ENCODE measurements at places on chromosomes 1 and 21.

DNA sequence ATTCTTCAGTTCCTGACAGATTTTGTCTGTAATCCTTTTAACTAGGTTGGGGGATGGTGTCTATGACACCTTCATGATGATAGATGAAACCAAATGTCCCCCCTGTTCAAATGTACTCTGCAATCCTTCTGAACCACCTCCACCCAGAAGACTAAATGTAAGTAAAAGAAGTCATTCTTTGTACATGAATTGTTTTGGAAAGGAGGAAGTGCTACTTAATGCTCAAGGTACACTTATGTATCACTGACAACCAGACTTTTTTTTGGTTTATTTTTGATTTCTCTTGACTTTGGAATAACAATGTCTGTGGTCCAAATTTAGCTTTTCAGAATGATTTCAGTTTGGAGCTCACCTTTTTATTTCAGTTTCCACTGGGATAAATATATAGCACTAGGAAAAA lies 2.3 kb downstream of the DYRK3 start:
- no peak for DNase-seq

DNA sequence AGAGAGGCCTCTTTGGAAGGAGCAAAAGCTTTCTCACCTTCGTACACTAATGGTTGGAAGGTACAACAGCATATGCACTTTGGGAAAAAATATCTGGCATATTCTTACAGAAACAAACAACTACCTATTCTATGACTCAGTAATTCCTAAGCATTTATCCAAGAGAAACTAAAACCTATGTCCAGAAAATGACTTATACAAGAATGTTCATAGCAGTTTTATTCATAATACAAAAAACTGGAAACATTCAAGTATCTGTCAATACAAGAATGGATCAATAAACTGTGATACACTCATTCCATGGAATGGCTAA lies 8.2 kb downstream of the NBPF1 start:
- DNase-seq, result no peak

- DNase-seq, result no peak
Measured at GRCh38 chr1:221089273-221089672, 210.0 kb downstream of the HLX start.

- no peak for DNase-seq
Measured at GRCh38 chr1:26686795-26687194, 9.0 kb upstream of the ARID1A start.

GRCh38 chr1:243742819-243743218 lies 107.2 kb downstream of the AKT3 start:
- peak; percentile 11 for DNase-seq

- no peak for DNase-seq
Measured at GRCh38 chr1:109948285-109948630, 36.3 kb upstream of the AHCYL1 start.

GRCh38 chr1:44019466-44019948 lies 11.8 kb downstream of the SLC6A9 start:
- no peak for DNase-seq

DNA sequence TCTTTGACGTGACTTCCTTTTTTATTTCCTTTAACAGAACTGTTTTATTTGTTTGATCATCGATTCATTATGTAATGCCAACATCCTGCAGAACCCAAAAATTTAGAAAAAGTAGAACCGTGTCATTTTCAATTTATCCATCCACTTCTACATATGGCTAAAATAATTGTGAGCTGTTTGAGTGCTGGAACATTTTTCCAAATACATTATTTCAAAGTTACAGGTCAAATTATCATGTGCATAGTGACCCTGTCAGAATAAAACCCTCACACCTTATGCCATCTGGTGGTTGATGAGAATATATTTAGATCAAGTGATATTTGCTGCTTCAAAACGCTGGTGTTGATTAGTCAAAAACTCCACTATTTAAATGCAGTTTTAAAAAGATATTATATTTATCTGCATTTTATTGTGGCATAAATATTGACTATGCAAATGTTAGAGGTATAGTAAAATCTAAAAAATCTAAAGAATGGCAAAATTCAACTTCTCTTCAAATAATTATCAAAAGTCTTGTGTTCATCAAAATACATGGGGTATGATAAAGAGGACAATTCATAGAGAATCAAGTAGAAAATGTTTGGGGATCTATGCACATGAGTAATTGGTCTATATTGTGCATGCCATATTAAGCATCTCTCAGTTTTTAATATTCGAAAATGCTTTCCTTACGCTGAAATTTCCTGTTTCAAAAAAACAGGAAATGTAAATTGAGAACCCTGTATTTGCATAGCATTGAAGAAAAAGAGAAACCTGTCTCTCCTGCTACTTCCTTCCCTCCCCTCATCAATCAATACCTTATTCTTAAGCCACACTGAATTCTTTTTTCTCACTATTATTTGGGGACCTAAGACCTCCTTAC lies 39.7 kb downstream of the UBE2U start:
- no peak for DNase-seq

- DNase-seq, result no peak
Measured at GRCh38 chr1:159188375-159188788, 16.3 kb upstream of the ACKR1 start.

- DNase-seq, result no peak
Measured at GRCh38 chr1:31483012-31483946, 70.3 kb downstream of the SERINC2 start.

GRCh38 chr1:198699167-198700015 lies 60.6 kb downstream of the PTPRC start:
- peak; percentile 5 for DNase-seq

DNA sequence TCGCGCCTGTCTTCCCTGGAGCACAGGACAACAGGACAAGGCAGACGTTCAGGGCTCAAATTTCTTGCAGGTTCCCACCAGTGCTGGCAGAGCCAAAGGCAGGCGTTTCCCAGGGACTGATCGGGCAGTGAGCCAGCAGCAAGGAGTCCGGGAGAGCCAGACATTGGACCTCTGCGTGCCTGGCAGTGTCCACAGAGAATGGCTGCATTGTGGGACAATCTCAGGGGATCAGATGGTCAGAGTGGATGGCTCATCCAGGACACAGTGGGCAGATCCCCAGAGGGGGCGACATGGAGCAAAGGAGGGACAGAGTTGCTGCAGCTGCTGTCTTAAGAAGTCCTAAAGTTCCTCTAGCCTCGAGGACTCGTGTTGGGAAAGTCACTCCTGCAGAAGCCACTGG lies 4.6 kb downstream of the TMEM63A start:
- no peak for DNase-seq

- DNase-seq, result no peak
Measured at GRCh38 chr1:23026568-23026967, 7.3 kb downstream of the KDM1A start.

DNA sequence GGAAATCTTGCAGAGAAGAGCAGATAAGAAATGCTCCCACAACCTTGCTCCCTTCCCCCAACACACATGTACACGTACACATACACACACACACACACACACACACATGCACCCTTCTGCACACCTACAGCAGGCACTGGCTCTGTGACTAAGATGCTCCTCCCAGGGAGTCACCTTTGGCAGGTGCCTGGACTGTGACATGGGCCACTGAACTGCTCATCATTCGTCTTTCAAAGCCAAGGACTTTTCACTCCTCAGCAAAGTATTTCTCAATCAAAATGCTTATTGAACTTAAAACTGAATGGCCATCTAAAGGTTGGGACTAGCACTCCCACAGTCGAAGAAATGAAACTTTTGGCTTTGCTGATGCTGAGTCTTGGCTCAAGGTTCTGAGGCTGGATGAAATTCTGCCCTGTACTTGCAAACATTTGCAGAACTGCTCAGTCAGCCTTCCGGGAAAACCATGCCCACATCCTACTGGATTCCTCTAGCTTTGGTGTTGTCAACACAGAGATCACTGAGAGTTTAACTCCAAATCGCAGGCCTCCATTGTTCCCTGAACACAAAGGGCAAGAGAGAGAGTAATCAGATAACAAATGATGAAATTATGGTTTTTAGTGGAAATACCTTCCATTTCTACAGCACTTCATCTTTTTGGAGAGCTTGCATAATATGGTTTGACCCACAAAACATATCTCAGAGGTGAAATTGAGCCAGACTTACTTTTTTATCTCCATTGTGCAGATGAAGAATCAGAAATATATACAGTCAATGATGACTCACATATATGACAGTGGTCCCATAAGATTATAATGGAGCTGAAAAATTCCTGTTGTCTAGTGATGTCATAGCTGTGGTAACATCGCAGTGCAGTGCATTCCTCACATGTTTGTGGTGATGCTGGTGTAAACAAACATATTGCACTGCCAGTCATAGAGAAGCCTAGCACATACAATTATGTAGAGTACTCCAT lies 72.4 kb upstream of the BCAR3 start:
- no peak for DNase-seq

GRCh38 chr1:193589597-193590040 lies 403.2 kb upstream of the B3GALT2 start:
- no peak for DNase-seq

GRCh38 chr1:183968386-183968785 lies 69.1 kb downstream of the COLGALT2 start:
- no peak for DNase-seq

GRCh38 chr1:47686731-47687630 lies 249.1 kb downstream of the FOXD2 start:
- DNase-seq, result no peak

DNA sequence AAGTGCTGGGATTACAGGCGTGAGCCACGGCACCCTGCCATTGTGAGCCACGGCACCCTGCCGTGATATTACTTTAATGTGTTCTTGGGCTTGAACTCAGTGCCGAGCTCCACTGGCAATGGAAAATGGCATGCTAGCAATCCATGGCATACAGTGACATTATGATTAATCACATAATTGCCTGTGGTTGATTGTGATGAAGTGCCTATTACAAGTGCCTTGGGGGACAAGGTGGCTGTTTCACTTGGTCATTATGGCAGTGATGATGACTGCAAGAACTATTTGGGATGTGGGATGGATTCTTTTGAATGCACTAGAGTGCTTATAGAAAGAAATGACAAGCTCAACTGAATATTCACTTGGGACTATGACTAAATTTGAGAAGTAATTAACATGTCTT lies 22.3 kb upstream of the HPCAL4 start:
- DNase-seq, result no peak

DNA sequence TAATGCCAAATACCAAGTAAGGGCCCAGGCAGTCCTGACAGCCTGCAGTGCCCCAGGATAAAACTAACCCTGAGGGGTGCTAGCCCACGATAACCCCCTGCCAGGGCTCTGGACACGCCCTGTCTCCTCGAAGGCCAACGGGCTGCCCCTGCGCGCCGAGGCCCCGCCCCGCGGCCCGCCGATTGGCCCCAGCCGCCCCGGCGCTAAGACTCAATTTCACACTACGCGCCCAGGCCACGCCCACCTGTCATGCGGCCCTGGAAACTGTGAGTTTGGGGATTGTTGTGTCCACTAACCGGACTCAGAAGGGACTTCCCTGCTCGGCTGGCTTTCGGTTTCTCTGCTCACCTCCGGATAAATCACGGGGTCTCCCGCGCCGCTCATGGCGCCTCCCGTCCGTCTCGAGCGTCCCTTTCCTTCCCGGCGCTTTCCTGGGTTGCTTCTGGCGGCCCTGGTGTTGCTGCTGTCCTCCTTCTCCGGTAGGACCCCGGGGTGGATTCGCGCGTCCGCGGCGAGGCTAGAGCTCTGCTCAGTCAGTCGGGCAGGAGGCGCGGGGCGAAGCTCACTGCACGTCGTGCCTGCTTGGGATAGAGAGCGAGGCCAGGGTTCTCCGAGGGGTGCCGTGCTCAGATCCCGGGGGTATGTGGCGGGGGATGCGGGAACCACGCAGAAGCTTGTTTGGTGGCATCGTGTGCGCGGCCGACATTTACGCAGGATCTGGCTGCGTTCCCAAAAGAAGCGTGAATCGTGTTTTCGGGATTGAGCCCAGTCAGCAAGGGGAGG lies at the start of gene CR1L:
Gene CR1L (plus strand): TSS at position 282 of the 783 bp plus-strand sequence. CDS start 101 bp downstream, at position 383.
- no peak for DNase-seq

DNA sequence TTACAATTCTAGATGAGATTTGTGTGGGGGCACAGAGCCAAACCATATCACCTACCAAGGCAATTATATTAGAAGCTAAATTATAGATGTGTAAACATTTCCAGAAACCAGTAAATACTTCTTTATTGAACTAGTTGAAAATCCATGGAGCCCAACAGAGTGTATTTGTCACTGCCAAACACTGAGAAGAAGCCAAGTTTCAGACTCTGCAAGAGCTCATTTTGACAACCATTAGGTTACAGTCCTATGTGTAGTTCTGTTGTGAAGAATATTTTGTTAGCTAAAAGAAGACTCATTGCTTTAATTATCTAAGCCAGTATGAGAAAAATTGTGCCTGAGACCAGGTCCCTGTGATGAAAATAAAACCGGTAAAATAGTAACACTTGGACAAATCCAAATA lies 358.9 kb upstream of the SGIP1 start:
- no peak for DNase-seq

DNA sequence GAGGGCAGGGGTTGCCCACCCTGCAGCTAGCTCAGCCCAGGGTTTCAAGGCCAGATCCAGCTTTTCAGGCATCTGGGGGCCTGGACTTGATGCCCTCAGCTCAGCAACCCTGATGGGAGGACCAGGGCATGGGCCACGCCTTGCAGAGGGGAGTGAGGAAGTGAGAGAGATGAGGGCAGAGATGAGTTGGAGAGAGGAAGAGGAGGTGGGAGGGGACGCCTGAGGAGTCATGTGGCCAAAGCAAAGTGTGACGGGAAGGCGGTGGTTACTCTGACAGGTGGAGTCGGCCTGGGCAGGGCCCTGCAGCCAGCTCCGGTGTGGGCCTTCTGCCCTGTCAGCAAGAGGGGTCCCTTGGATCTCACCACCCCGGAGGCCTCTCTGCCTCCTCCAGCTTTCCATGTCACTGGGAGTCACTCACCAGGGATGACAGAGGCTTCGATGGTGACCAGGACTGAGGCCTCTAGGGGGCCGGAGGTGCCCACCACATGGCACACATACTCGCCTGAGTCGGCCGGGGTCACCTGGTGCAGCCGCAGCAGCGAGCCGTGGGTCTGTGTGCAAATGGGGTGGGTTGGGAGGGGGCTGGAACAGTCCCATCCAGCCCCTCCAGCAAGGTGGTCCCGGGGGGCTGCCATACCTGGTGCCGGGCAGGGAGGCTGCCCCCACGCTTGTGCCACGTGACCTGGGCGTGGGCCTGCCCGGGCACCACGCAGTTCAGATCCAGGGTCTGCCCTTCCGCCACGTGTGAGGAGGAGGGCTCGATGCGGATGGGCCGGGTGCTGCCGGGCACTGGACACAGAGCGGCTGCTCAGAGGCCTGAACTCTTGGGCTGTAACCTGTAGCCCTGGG lies 40.4 kb downstream of the LDLRAD2 start:
- DNase-seq, result no peak

DNA sequence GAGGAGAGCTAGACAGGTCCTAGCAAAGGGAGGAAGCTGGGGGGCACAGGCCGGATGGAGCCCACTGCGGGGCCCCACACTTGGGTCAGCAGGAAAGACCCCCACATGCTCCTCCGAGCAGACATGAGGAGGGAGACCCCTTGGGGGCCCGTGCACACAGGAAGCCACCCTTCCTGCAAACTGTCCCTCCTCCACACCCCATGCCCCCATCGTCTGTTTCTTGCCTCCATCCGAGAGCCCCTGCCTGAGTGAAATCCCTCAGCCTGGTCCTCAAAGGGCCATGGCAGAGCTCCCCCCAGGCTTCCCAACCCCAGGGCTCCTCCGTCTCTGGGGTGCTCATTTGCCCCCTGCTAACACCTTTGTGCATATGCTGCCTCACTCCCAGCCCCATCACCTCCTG lies 168.0 kb downstream of the PRDM16 start:
- DNase-seq, result no peak
